ENCODE measurements at places on chromosomes 4 and X.

- DNase-seq = no peak
These were observed 50.0 kb downstream of the TET2 start for GRCh38 chr4:105196523-105197145.

GRCh38 chr4:28232951-28233350, 1372.3 kb downstream of the STIM2 start:
- no peak for DNase-seq

DNA sequence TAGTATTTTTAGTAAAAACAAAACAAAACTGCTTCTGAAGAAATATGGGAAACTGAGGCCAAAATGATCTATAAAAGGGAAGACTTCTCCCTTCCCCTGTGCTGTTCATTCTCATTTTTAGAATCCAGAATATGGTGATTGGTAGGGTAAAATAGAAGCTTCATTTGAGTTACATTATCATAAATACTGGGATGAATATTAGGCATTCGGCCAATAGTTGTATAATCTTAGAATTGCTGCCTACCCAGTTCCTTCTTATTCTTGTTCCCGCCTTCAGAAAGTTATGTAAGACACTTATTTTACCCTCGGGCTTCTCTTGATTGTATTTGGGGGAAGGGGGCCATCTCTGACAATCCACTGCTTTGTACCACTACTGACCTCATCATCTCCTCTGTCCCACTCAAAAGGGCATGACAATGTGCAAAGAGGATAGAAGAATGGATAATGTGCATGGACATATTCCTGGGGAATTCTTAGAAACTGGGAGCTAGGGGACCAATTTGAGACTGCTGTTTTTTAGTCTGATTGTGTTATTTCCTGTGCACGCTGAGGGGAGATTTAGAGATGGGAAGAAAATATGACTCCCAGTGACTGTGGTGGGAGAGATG, 588 bp downstream of the ART3 start:
- no peak for DNase-seq

- DNase-seq = peak; percentile 27
These were observed 297.9 kb upstream of the FAT4 start for GRCh38 chr4:125016892-125017299.

- no peak for DNase-seq
These were observed 66.6 kb downstream of the MTMR1 start for GRCh38 chrX:150759568-150760416.

- DNase-seq = no peak
These were observed 130.3 kb downstream of the DHRSX start for GRCh38 chrX:2370456-2370855.

GRCh38 chrX:78595901-78596502, 63.1 kb downstream of the RTL3 start:
- no peak for DNase-seq

DNA sequence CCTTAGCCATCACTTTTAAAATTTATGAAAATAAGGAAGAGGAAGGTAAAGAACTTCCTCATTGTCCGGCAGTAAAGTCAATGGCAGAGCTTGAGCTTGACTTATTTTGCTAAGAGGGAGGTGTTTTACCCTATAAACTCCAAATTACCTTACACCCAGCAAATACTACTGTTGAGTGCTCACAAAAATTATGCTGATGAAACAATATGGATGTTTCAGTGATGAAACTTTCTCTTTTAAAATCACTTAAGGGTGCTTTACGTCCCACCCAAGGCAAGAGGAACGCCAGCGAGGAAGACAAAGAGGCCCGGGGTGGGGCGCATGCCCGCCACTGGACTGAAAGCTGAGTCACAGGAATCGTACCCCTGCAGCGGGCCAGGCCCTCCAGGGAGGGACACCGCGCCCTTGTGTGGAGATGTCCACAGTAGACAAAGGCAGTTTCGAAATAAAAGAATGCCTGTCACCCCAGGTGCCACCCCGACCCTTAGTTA, 560 bp upstream of the TMSB4X start:
- DNase-seq = peak; percentile 32

DNA sequence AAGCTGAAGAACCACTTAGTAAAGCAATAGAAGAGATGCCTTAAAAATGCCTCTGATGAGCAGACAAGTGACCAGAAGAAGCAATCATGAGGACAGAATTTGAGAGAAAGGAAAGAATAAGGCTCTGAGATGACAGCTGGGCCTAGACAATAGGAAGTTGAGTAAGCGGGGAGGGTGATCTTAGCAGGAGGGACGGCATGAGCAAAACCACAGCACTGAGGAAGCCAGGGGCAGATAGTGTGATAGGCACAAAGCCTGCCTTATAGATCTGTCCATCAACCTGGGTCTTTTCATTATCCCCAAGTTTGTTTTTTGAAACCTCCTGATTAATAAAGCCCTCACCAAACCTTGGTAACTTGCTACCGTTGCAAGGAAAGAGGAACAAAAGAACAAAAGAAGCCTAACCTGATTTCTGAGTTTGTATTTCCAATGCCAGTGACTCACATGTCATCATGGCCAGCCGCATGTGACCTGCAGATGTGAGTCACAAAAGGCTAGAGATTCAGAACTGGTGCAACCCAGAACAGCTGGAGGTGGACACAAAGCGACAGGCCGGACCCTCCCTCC, 55.7 kb upstream of the PPARGC1A start:
- DNase-seq = no peak

DNA sequence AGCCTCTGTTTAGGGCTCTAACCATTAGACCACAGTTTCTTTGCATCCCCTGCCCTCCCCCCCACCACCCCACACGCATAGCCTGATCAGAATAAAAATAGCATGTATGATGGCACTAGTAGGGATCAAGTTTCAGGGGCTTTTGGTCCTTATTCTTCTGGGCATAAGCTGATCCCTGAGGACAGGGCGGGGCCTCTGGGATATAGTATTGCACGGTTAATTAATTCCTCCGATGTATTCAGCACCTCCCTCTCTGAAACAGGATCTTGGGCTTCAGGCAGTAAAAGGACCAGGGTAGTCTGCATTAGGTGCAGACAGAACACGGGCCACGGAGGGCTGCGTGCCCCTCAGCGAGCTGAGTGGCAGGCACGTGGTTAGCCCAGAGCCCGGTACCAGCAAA, 57.1 kb downstream of the ELF4 start:
- DNase-seq = no peak

DNA sequence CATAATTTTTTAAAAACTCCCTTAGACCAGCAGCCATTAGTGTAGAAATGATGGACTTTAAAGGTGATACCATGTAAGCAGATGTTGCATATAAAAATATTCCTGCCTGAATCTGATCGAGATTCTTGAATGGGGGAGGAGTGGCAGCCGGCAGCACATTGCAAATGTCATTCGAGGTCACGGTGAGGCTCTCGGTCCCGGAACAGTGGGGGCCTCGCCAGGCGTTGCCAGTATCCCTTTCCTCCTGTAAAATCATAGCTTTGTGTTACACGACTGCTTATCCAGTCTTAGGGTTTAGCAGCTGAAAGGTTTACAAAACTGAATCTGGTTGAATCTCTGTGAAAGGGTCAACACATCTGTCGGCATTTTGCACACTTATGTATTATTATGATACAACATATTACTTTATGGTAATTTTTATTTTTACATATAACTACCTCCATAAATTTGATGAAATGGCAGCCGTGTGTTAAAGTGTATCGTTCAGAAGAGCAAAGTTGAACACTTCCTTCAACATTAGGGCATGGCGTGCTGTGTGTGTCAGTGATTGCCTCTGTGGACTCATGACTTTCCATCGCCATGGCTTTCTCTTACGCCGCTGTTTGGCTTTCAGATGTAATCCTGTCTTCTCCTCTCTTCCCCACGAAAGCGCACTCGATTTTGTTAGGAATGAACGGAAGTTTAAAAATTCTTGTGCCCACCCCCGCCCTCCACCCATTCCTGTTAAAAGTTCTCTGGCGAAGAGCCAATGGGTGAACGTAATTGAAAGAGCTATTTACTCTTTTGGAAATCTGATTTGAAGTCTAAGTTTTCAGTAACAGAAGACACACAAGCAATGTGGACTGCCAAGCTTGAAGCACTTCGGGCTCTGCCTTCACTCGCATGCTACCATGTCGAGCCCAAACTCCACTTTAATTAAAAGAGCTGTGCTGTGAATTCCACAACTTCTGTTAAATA, 114.8 kb downstream of the STOX2 start:
- DNase-seq = no peak

GRCh38 chr4:117474987-117475386, 389.6 kb upstream of the TRAM1L1 start:
- no peak for DNase-seq

DNA sequence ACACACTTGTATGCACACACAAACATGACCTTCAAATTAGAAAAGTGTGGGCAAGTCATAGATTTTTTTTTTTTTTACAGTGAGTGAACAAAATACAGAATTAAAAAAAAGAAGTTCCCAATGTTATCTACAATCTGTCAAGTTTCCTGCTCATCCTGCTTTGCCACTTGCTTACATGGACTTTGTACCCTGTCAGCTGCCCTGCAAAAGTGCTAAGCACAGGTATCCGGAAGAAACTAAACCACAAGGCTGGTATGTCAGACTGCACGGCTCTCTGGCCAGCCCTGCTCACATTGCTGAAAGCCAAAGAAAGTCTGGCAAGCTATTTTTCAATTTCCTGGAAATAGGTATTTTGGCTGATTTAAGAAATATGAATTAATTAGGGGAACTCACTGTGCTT, 38.9 kb upstream of the BCLAF3 start:
- no peak for DNase-seq

GRCh38 chr4:182758273-182758672, 158.9 kb downstream of the DCTD start:
- no peak for DNase-seq
